ENCODE measurements at places on chromosomes 13 and 19. TPM values are rescaled to one million over a fixed set of nuclear protein-coding genes. Genes with fewer than 3 reads are reported as not detected.

The OR7C1 gene
- total RNA-seq, result not detected

The PGLYRP1 gene
- total RNA-seq, result not detected

The HIPK4 gene
- 0.17 TPM for total RNA-seq

The GZMM gene
- 0.17 TPM for total RNA-seq

The YJEFN3 gene
- total RNA-seq, result 0.26 TPM

The SPRED3 gene
- total RNA-seq, result 6.0 TPM

The PCDH9 gene
- 3.8 TPM for total RNA-seq

The IL4I1 gene
- 0.23 TPM for total RNA-seq

The CYP4F8 gene
- not detected for total RNA-seq

The ZNF626 gene
- total RNA-seq, result 13.7 TPM

The SYT5 gene
- total RNA-seq, result not detected

The MIER2 gene
- total RNA-seq, result 36.2 TPM

The VSTM2B gene
- total RNA-seq, result not detected

The KLK3 gene
- total RNA-seq, result not detected

The LILRA2 gene
- total RNA-seq, result not detected

The CBLC gene
- total RNA-seq, result 0.07 TPM

The LAIR2 gene
- total RNA-seq, result not detected

The RFPL4AL1 gene
- not detected for total RNA-seq

The RFPL4A gene
- not detected for total RNA-seq

The CGB2 gene
- not detected for total RNA-seq

The ZNF208 gene
- 0.33 TPM for total RNA-seq

The NLRP11 gene
- total RNA-seq, result not detected

The NAT14 gene
- 20.4 TPM for total RNA-seq

The KRTDAP gene
- not detected for total RNA-seq

The SULT2B1 gene
- not detected for total RNA-seq

The GPR183 gene
- total RNA-seq, result 0.07 TPM

The FXYD3 gene
- not detected for total RNA-seq

All from smooth muscle cell of the pulmonary artery (primary cell).